ENCODE measurements at places on chromosomes 2 and 18.
A peak's percentile ranks its signal among the peaks of the same experiment; 100 is the strongest.

GRCh38 chr2:23934259-23934658 lies 6.0 kb upstream of the UBXN2A start:
- no peak for DNase-seq

DNA sequence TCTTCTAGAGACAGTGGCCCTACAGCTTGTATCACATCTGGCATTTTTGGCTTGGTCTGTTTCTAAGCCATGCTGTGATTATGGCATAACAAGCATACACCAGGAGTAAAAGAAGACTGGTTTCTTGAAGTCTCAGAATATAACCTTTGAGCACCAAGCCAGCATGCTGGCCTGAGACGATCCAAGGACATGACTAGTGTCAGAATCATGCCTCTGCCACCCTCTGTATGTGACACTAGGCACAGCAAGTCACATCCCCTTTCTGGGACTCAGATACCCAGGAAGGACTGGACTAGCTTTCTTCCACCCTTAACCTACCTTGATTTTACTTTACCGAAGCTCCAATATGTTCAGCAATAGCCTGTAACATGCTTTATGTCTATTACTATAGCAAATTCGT lies 345.5 kb downstream of the SETBP1 start:
- no peak for DNase-seq

DNA sequence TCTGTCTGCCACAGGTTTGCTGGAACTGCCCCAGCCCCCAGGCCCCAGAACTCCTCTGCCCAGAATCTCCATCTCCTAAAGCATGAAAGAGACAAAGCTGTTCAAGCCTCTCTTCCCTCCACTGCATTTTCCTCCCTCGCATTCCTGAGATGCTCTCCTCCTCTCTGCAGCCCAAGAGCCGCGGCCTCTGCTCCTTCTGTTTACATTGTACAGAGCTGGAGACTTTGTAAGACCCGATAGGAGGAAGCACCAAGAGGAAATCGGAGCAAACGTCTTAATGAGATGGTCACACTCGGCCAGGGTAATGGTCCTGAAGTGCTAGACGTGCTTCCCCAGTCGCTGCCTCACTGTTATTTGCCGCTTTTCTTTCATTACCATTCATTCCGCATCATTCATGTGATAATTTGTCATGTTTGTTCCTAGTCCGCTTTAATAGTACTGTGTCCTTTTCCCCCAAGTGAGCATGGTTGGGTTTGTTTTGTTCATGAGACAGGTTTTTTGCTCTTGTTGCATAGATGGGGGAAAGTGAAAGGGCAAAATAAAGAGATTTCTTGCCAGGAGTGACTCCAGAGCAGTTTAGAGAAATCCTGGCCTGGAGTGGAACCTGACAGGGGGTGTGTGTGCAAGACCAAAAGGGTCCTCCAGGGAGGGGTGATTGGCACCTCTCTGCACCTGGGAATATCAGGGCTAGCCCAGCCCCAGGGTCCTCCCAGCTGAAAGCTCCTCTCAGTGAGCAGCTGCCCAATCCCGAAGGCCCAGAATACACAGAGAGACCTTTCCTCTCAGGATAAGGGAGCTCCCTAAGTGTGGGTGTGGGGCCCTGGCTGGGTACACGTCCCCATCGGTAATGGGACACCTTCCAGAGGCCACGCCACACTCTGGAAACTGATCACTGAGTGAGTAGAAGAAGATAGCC lies 44.9 kb upstream of the ID2 start:
- no peak for DNase-seq

GRCh38 chr2:3613524-3613905 lies 18.6 kb downstream of the COLEC11 start:
- DNase-seq = peak; percentile 16

DNA sequence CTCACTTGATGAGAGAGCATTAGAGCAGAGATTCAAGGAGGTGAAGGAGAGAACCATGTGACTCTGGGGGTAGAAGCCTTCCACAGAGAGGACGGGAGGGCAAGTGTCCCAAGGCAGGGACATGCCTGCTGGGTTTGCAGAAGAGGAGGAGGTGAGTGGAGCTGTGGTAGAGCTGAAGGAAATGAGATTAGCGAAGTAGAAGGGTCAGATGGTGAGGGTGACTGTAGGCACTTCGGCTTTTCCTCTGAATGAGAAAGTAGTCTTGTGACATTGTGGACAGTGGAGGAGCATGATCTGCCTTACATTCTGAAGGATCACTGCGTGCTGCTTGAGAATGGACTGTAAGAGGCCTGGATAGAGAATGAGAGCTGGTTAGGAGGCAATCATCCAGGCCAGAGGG lies 126.0 kb downstream of the NXPH2 start:
- no peak for DNase-seq

GRCh38 chr18:22556222-22557167 lies 138.8 kb upstream of the CTAGE1 start:
- peak; percentile 93 for DNase-seq

DNA sequence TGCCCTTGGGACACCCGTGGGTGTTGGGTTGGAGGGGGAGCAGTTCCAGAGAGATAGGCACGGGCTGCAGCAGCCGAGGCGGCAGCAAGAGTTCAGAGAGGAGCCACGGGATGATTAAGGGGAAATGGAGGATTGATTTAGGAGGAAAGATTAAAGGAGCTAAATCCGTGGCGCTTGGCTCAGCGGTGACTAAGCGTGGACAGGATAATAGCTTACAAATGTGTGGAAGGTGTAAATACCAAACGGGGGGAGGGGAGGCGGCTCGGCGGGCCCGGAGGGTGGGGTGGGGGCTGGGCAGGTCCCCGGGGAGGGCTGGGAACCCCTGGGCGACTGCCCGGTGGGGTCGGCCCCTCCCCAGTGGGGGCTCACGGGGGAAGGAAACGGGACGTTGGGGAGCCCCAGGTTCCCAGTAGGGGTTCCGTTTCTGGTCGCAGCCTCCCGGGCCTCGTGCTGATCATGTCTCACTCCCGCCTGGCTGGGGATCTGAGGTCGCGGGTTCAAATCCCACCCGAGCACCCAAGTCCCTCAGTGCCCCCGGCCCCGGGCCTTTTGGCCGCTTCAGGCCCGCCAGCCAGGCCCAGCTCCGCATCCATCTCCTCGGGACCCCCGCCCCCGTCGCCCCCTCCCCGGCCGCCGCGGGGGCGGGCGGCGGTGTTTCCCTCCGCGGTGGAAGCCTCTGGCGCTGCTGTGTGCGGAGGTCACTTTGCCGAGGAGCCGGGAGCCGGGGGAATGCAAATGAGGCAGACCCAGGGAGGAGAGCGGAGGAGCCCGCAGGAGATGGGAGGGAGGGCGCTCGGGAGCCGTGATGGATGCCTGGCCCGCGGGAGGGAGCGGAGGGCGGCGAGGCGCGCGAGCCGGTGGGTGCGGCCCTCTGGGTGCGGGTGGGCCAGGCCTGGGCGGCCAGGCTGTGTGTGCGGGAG lies 8.1 kb downstream of the ASIC4 start:
- no peak for DNase-seq

All from coronary artery (tissue), 2 donors.